ENCODE measurements at places on chromosomes 13 and 19.

GRCh38 chr13:27151798-27152599 is 19.6 kb downstream of the USP12 start:
- DNase-seq = no peak

GRCh38 chr13:80825276-80825675 is 484.4 kb upstream of the SPRY2 start:
- DNase-seq = no peak

DNA sequence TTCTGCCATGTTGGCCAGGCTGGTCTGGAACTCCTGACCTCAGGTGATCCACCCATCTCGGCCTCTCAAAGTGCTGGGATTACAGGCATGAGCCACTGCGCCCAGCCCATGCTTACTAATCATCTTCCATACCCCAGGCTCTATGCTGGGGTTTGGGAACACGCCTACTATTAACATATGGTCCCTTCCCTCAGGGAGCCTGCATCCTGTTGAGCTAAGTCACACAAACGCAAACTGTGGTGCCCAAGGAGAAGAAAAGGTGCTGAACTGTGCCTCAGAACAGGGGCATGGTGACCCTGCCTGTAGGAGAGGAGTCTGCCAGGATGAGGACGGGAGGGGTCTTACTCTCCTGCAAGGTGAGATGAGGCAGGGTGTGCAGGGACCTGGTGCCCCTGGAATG is 5.6 kb downstream of the MICOS13 start:
- no peak for DNase-seq

DNA sequence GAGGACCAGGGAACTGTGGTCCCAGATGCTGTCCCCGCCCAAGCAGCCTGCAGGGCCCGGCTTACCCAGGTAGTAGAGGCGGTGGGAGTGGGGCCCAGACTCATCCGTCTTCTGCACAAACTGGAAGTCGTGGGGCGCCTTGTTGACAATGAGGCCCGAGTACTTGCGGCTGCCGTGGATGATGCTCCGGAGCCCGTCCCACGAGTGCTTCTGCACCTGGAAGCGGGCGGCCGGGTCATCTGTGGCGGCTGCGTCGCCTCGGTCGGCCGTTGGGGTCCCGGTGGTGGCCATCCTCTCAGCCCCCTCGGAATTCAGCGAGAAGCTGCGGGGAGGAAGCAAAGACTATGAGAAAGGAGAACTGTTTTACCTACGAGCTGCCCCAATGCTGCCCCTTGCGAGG is 9.6 kb downstream of the DPP9 start:
- no peak for DNase-seq

- no peak for DNase-seq
These were observed 37.8 kb downstream of the KLF5 start for GRCh38 chr13:73096638-73097037.

DNA sequence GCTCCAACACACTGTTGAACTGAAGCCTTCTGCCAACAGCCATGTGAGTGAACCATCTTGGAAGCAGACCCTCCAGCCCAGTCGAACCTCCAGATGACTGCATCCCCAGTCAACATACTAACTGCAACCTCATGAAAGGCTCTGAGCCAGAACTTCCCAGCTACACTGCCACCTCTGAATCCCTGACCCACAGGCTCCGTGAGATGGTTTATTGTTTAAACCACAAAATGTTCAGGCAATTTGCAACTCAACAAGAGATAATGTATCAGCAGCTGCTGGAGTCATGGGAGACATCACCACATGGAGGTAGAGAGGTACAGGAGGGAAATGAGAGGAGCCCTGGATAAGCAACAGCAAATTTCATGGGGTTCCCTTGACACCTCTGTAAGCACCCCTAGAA is 266.4 kb upstream of the NBEA start:
- DNase-seq = no peak

DNA sequence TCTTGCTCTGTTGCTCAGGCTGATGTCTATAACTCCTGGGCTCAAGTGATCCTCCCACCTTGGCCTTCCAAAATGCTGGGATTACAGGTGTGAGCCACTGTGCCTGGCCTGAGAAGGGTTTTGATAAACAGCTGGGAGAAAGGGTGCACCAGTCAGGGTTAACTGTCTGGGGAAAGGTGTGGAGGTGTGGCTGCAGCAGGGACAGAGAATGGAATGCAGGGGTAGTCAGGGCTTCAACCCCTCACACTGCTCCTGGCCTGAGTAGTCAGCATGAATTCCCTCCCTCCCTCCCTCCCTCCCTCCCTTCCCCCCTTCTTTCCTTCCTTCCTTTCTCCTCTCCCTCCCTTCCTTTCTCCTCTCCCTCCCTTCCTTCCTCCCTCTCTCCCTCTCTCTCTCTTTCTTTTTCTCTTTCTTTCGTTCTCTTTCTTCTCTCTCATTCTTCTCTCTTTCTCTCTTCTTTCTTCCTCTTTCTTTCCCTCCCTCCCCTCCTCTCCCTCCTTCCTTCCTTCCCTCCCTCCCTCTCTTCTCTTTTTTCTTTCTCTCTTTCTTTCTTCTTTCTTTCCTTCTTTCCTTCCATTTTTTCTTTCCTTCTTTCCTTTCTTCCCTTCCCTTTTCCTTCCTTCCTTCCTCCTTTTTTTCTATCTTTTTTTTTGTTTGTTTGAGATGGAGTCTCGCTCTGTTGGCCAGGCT is 16.0 kb downstream of the MYO1F start:
- no peak for DNase-seq

GRCh38 chr13:29758531-29759114 is 91.8 kb downstream of the UBL3 start:
- DNase-seq = peak; percentile 43

GRCh38 chr19:1340681-1341469 is 42.8 kb upstream of the NDUFS7 start:
- DNase-seq = no peak

DNA sequence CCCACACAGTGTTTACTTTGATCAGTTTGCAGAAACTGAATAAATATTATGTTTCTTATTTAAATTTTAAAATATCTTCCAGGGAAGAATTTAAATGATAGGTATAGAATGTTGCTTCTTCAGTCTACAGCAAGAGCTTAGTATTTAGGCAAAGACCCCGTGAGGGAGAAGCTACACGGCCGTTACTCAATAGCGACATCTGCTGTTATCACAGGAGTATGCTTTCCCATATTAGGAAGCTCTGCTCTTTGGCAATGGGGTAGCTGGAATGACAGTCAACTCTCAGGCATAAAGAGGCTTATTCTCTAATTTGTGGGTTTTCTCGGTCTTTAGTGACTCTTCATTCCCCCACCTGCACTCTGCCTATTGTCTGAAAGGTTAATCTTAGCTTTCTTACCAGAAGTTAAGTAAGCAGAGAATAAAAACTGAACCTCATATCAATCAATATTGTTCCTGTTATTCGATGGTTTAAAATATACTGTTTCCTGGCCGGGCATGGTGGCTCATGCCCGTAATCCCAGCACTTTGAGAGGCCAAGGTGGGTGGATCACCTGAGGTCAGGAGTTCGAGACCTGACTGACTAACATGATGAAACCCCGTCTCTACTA is 13.2 kb upstream of the LHFPL6 start:
- DNase-seq = no peak

DNA sequence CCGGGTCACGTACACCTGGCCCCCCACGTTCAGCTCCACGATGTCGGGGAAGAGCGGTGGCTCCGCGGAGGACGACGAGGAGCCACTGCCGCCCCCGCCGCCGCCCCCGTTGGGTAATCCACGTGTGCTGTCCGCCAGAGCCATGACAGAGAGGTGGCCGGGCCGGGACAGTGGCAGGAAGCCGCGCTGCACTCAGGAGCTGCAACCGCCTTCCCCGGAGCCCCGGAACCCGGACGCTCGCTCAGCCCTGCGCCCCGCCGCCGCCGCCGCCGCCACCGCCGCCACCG is 257 bp downstream of the KCTD12 start:
- DNase-seq = no peak

DNA sequence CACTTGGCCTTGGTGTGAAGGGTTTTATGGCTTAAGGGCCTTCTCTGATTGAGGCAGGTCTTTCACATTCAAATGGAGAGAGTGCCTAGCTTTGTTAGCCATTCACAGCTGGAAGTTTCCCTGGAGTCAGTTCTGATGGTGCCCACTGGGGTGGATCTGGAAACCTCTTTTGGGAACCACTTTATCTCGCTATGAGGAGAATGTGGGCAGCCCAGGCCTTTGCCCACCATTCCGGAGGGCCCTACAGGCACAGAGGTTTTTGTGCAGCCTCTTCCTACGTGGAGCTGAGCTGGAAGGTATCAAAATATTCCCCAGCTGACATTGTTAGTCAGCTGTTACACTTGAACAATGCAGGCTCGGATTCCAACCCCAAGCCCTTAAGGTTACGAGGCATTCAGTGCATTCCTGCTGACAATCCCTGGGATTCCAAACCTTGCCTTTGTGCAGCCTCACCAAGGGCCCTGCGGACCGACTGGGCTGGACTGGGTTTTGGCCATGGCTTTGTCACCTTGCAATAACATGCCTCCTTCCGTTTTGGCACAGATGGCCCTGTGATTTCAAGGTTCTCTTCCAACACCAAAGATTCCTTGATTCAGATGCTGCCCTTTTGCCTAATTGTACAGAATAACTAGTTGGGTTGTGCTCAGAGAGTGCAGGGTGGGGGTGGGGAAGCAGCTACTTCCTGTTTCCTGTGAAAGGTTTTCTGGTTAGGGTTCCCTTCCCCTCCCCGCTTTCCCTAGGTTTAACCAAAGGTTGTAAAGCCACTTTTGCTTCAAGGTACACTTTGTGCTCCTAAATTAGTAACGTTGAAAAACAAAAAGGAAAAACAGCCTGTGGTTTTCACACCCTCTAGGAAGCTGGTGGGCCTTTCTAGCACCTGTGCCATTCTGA is 27.0 kb downstream of the SAE1 start:
- no peak for DNase-seq

DNA sequence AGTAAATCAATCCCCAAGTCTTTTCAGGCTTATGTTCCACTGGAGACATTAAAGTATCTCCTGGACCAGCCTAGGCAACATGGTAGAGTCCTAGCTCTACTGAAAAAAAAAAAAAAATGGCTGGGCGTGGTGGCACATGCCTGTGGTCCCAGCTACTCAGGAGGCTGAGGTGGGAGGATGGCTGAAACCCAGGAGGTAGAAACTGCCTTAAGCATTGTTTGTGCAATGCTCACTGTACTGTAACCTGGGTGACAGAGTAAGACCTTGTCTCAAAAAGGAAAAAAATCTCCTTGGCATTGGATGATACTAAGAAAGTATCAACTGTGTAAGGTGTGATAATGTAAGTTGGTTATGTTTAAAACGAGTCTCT is 8.8 kb downstream of the KLK8 start:
- no peak for DNase-seq

- DNase-seq = no peak
These were observed 250.9 kb downstream of the LIG4 start for GRCh38 chr13:107964395-107964794.

Data from activated T-helper 1 cell treated with anti-CD3 and anti-CD28 coated beads, Interleukin-2, amount 50 U/mL, for 16 hours (primary cell).